Ascending aorta (tissue), 2 donors: ENCODE measurements at places on chromosomes 2 and 18.

- DNase-seq: no peak
These were observed 195.6 kb downstream of the MYCN start for GRCh38 chr2:16135913-16136310.

- DNase-seq: no peak
These were observed 17.5 kb downstream of the NCAPH start for GRCh38 chr2:96353032-96353561.

GRCh38 chr2:47321411-47322031 is 81.4 kb upstream of the MSH2 start:
- DNase-seq: no peak

DNA sequence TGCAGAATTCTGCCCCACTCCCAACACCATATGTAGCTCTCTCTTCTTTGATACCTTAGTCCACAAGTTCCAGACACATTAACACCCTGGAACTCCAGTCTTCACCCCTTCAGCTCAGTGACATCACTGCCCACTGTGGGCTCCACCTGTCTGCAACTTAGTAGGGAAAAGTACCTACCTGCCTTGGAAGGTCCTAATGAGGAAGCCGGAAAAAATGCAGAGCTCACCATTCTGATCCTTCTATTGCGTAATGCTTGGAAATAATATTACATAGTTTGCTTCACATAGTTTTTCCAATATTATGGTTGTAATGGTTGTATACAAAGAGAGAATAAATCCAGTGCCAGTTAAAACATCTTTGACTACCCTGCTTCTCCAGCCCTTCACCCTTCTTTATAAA is 738.4 kb downstream of the RNF144A start:
- DNase-seq: no peak

DNA sequence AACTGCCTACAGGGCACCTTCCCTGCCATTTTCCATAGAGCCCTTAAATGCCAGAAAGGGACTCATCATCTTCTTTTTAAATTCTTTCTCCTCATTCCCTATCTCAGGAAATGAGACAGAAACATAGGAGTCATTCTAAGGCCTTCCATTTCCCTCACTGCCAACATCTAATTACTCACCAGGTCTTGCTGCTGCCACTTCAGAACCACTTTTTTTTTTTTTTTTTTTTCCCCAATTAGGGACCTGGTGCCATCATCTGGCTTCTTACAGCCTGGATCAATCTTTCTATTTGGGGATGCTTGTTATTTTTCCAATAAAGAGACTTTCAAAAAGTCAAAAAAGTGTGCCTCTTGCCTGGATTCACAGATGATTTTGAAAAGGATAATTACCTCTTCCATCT is 373.4 kb downstream of the LPIN1 start:
- no peak for DNase-seq

- no peak for DNase-seq
These were observed 13.6 kb downstream of the TLK1 start for GRCh38 chr2:171147081-171147480.

DNA sequence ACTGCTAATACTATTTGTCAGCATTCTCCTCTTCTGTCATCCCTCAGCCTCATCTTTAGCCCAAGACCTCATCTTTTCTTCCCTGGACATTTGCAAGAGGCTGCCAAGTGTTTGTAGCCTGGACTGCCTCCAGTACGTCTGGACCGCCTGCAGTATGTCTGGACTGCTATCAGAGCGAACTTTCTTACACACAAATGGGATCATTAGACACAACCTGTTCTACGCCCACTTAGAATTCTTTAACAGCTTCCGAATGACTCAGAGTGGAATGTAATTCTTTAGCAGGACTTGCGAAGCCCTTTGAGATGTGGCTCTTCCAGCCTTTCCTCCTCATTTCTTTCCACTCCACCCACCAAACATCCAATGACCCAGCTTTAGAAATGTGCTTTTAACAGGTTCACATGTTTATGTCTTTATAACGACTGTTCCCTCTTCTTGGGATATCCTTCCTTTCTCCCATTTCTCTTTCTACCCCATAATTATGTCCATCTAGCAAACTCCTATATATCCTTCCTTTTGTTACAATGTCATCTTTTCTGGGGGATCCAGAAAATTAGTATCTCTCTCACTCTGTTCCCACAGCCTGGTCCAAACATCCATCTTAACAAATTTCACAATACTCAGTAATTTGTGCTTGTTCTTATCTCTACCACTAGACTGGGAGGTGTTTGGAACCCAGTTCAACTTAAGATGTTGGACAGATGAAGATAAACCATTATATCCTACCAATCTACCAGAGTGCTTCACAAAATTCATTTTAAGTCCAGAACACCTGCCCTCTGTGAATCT is 171.3 kb upstream of the PGAP1 start:
- no peak for DNase-seq

GRCh38 chr2:68216454-68217310 is 35.6 kb downstream of the PPP3R1 start:
- DNase-seq: no peak

- peak; percentile 51 for DNase-seq
These were observed 58.8 kb downstream of the ACKR3 start for GRCh38 chr2:236628256-236628901.

- DNase-seq: no peak
These were observed 44.9 kb upstream of the SIGLEC15 start for GRCh38 chr18:45780568-45780967.

- peak; percentile 83 for DNase-seq
These were observed 4.0 kb downstream of the SLC14A2 start for GRCh38 chr18:45619062-45619825.

- no peak for DNase-seq
These were observed 46.7 kb upstream of the HS6ST1 start for GRCh38 chr2:128365217-128365905.

DNA sequence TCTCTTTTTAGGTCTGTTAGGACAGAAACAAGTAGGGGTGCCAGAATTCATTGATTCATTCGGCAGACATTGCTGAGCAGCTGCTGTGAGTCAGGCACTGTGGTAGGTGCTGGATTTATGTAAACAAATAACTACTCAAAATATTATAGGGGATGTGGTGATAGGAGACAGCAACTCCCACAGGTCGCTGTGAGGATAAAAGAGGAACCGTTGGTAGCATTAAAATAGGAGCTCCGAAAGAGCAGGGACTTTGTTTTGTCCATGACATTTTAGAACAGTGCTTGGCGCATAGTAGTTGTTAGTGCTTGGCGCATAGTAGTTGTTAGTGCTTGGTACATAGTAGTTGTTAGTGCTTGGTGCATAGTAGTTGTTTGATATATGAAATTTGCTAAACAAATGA is 29.2 kb downstream of the ATP6V1C2 start:
- DNase-seq: no peak

DNA sequence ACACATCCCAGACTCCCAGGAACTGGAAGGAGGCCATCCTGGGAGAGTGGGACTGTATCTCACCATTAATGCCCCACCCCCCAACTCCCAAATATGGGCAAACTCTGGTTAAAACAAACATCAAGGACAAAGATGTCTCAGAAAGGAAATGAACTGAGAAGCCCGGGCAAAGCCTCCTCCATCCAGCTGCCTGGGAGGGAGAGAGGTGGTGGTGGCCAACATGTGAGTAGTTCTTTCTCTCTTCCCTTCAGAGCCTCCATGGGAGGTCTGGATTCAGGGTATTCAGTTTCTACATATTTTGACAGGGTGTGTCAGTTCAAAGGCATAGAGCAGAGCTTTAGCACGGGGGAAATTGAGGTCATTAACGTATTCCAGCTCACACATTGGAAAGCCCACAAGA is 57.5 kb downstream of the CXCR4 start:
- no peak for DNase-seq

- no peak for DNase-seq
These were observed 28.6 kb upstream of the SLC35F5 start for GRCh38 chr2:113784823-113785744.

- no peak for DNase-seq
These were observed 261.0 kb downstream of the ARHGAP15 start for GRCh38 chr2:143390171-143390570.

GRCh38 chr2:135373702-135374101 is 157.3 kb downstream of the ZRANB3 start:
- no peak for DNase-seq

DNA sequence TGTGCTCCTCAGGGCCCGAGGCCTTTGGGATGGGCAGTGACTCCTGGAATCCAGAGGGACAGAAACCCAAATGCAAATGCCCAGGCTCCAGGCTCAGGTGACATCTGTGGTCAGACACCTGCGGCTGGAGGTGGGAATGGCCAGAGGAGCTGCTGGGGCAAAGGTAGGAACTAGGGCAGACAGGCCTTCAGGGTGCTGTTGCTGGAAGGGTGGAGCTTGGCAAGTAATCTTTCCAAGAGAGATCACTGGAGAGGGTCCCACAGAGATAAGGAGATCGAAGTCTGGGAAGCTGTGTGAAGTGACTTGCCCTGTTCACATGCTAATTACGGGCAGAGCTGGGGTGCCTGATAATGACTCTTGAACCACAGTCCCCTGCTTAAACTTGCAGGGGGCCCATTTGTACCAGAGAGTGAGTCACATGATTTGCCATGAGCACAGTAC is 82.4 kb downstream of the ACAA2 start:
- no peak for DNase-seq

GRCh38 chr2:7915302-7916091 is 766.4 kb upstream of the ID2 start:
- no peak for DNase-seq

- DNase-seq: no peak
These were observed 205.1 kb downstream of the TPGS2 start for GRCh38 chr18:36623681-36624190.

DNA sequence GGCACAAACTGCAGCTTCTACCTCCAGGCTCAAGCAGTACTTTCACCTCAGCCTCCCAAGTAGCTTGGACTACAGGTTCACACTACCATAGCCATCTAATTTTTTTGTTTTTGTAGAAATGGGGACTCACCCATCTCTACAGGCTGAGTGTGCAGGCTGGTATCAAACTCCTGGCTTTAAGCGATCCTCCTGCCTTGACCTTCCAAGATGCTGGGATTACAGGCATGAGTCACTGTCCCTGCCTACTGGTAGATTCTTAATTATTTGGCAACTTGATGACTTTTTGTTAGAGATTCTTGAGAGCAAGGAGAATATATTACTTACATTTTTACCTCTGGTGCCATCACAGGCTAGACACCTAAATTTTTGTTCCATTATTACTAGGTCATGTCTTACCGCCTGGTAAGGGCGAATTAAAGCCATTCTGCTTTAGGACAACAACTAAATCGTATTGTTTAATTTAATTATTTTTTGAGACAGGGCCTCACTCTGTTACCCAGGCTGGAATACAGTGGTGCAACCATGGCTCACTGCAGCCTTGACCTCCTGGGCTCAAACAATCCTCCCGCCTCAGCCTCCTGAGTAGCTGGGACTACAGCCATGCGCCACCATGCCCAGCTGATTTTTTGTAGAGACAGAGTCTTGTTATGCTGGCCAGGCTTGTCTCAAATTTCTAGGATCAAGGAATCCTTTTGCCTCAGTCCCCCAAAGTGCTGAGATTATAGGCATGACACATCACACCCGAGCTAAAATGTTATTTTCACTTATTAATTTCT is 15.7 kb downstream of the DYNC1I2 start:
- no peak for DNase-seq

- peak; percentile 78 for DNase-seq
These were observed 117.1 kb upstream of the DTNA start for GRCh38 chr18:34592961-34593382.

GRCh38 chr2:231685349-231686191 is 22.8 kb upstream of the PTMA start:
- no peak for DNase-seq

GRCh38 chr2:58734365-58734764 is 493.2 kb upstream of the FANCL start:
- DNase-seq: no peak

DNA sequence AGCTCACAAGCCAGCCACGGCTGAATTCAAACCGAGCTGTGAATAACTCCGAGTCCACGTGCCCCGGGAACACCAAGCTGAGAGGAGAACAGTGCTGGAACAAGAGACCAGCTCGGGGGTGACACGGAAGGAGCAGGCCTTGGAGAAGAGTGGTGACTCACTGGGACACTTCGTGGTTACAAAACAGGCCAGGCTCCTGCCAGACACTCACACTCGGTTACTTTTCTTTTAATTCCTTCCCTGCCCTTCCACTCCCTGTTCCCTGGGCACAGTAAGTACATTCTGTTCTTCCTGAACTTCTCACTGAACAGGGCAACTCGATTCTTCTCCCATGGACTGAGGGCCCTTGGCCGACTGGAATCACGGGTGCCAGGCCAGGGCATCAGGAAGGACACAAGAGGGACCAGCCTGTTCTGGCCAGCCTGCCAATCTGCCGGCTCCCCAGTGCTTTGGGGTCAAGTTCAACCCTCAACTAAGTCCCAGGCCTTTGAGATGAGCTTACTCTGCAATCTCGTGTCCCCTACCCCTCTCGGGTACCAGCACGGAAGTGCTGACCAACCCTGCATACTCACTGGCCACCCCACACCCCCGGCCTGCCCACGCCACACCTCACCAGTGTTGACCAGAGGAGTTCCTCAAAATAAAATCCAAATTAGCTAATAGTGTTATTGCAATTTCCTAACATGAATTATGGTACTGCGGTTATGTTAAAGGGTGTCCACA is 87.5 kb downstream of the TFCP2L1 start:
- peak; percentile 65 for DNase-seq

DNA sequence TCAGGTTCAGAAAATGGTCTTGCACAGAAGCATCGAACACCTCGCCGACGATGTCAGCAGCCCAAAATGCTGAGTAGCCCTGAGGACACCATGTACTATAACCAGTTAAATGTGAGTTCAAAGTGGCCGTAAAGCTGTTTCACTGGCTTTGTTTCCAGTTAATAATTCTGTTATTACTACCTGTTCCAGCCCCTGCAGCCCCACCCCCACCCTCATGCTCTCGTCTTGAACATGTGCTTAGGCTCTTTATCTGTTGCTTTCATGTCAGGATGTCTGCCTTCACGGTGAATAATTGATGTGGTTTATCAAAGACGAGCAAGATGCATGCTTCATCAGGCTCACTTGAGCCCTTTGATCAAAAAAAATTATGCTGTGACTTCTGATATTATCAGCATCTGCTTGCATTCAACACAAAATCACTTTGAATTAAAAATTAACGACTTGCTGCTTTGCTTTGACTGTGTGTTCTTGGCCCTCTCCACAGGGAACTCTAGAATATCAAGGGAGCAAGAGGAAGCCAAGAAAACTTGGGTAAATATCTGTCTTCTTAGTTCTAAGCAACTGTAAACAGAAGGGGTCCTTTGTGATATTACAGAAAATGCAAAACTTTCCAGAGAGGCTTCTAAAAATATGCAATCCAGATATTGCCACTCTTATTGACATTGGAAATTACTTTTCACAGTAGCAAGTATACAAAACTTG is 63.4 kb upstream of the SP5 start:
- DNase-seq: no peak

- DNase-seq: no peak
These were observed 8.1 kb upstream of the HES6 start for GRCh38 chr2:238247841-238248453.

DNA sequence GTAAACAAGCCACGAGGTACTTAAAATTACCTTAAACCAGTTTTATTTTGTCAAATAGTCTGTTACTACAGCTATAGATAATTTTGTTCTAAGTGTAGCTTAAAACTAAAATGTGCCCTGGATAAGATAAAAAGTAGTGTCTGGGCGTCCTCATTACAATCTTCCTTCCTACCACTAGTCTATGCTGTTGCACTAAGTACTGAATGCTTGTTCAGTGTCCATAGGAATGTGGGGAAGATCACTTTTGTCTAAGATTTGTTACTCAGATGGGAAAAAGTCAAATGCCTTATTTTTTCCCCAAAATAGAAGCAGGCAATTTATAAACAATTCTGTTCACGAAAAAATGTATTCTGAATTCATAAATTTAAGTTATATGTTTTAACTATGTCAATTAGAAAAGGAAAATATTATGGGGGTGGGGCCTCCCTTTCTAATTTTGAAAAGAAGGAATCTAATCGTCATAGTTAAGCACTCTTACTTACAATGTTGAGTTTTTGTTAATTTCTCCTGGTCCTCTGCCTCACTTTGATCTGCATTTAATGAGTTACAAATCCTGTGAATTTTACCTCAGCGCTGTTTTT is 140.4 kb upstream of the VRK2 start:
- no peak for DNase-seq
